ENCODE measurements at places on chromosomes 12 and 14.

DNA sequence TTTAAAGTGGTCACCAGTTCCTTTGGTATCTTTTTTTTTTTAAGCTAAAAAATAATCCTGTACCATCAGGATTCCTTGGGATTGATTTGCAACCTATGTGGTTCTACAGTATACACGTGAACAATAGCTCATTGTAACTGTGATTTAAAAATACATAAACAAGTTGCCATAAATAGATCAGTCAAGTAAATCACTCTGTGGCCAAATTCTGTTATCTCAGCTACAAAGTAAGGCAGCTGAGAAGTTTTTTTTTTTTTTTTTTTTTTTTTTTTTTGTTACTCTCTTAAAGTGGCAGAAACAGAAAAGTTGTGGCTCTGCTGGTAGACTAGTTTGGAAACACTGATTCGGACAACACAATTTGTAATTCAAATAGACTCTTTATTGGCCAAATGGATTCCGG lies 104.5 kb downstream of the PRICKLE1 start:
- no peak for DNase-seq

- DNase-seq: no peak
Observed at GRCh38 chr12:124696693-124697476, 129.5 kb upstream of the NCOR2 start.

GRCh38 chr12:15404485-15404884 lies 82.2 kb downstream of the PTPRO start:
- DNase-seq: peak; percentile 47

- peak; percentile 83 for DNase-seq
Observed at GRCh38 chr12:124938587-124938986, 24.1 kb upstream of the UBC start.

DNA sequence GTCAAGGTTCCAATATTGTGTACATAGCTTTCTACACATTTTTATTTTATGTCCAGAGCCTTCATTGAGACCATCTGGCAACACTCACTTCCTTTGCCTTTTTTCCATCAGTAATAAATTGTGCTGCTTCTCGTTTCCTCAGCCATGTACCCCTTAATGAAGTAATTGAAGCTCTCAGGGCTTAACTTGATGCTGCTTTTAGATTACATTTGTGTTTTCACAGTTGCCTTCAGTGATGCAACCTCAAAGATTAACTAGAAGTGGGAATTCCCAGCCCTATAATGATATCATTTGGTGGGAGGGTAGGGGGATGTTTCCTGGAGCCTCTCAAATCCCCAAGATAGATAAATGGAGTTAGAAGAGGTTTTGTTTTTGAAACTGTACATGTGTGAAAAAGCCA lies 80.2 kb upstream of the KRR1 start:
- no peak for DNase-seq

DNA sequence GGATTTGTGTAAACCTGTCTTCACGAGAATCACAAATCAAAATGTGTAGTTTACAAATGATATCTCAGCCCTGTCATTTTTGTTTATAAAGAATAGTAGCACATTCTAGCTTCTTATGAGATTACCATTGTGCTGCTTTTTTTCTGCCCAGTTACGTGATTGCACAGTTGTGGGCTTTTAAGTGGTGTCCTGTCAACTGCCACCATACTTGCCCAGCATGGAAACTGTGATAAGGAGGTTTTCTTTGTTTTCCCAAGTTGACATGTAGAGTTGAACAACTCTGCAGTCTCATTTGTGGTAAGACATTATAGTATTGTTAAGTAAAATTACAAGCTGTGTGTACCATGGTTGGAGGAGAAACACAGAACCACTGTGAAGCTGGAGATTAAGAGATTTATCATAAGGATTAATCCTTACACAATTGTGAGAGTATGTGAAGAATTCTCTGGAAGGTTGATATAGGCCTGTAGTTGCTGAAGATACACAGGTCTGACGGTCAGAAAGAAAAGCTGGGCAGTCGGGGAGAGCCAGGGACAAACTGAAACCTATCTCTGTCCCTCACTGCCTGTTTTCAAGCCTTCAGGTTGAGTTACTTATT lies 12.2 kb downstream of the CHURC1 start:
- DNase-seq: no peak

GRCh38 chr12:52266514-52266913 lies 7.9 kb upstream of the KRT86 start:
- no peak for DNase-seq

DNA sequence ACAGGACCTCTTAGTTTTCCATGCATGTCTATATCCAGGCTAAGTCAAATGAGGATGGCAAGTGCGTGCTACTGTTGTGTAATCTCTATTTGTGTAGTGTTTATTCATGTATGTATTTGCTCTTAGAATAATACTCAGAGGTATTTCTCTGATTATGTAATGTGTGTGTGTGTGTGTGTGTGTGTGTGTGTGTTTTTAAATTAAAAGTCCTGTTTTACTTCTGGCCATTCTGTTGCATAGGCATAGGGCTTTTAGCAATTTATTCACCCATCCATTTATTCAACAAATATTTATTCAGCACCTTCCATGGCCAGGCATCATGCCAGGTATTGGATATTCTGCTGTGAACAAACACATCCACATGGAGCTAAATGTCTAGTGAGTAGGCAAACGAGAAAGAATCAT lies 63.5 kb downstream of the PELI2 start:
- no peak for DNase-seq

DNA sequence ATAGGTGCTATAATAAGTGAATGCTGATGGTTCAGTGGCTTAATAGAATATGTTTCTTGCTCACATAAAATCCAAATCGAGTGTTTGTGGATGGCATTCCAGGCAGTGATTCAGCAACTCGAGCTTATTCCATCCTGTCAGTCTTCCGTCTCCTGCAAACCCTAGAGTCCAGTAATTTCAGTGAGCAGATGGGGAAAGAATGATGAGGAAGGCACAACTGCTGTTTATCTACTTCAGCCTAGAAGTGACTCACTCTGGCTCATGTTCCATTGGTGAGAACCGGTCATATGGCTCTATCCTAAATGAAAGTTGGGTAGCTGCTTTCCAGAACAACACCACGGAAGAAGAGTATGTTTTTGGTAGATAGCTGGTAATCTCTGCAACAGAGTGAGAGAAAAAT lies 421.8 kb upstream of the PDE3A start:
- peak; percentile 99 for DNase-seq

DNA sequence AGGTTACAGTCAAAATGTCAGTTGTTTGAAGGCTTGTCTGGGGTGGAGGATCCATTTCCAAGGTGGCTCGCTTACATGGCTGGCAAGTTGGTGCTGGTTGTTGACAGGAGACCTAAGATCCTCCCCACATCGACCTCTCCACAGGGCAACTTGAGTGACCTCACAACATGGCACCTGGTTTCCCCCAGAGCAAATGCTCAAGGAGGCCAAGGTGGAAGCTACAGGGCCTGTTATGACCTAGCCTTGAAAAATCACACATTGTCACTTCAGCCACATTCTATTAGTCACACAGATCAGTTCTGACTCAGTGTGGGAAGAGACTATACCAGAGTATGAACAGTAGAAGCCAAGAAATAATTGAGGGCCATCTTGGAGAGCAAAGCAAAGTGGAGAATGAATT lies 11.3 kb upstream of the GNG2 start:
- DNase-seq: peak; percentile 39

- no peak for DNase-seq
Observed at GRCh38 chr12:116465407-116465806, 93.8 kb upstream of the MAP1LC3B2 start.

DNA sequence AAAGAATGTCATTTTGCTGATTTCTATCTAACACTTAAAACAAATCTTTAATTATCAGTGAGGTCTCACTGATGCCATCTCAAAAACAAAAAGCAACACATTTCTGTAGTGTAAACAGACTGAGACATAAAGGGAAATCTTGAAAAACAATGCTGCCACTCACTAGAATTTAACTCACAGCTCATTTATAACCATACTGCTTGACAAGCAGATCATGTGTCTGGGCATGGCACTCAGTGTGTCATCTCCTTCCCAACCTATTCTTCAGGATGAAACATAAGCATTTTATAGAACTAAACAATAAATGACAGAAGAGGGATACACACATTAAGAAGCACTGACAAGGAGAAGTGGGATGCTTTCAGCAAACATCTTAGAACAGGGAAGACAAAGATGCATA lies 22.4 kb downstream of the ATF7 start:
- no peak for DNase-seq

GRCh38 chr14:81435391-81436295 lies 35.5 kb upstream of the STON2 start:
- peak; percentile 19 for DNase-seq

GRCh38 chr14:74649167-74649566 lies 37.1 kb upstream of the LTBP2 start:
- no peak for DNase-seq

- no peak for DNase-seq
Observed at GRCh38 chr12:92537290-92537960, 165.4 kb upstream of the PLEKHG7 start.

GRCh38 chr12:116525418-116526001 lies 33.7 kb upstream of the MAP1LC3B2 start:
- peak; percentile 95 for DNase-seq

DNA sequence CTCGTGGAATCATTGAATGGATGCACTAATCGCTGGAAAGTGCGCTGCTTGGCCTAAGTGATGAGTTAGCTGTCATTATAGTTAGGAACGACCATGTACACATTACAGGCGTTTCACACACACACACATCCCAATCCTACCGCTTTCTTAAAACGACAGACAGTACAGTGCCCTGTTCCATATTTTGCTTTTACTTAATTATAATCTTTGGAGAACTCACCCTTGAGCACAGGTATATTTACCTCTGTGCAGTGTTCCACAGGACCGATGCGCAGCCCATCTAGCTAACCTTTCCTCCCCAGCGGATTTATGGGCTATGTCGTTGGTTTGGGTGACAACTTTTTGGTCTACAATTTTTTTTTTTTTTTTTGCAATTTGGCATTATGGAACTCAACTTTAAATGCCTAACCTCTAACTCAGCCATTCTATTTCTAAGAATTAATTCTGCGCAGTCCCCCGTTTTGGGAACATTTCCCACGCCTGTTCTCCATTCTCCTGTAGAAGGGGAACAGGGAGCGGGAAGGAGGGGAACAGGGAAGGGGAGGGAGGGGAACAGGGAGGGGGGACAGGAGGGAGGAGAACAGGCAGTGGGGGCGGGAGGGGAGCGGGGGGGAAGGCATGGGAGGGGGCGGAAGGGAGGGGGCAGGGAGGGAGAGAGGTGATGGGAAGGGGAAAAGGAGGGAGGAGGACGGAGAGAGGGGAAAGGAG lies 663 bp upstream of the ULK1 start:
- no peak for DNase-seq

DNA sequence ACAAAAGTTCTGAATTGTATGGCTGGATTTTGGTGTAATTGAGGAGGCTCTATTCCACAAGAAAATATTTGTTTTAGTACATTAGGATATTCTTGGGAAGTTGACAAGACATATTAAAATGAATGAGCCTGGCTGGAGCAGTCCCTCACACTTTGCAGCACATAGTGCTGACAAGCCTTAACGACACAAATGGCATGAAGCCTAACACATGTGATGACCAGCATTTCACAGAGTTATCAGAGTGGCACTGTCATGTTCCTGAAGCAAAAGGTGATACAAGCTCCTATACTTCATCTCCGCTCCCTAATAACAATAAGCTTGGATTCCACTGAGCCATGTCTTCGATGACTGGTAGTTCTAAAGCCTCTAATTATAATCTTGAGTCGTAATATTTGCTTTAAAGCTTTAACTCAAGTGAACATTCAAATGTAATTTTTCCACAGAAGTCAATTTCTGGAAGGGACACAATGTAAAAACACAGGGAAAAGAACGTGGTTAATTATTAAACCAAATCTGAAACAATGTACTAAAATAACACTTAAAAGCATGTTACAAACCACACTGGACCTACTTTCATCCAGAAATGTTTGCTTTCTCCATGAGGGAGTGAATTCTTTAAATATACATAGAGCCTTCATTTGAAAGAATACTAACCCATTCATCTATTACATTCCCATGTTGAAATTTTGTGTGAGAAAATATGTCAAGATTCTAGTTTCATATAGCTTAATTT lies 49.6 kb downstream of the GRIP1 start:
- DNase-seq: no peak

- peak; percentile 51 for DNase-seq
Observed at GRCh38 chr14:59484639-59485175, 390 bp downstream of the JKAMP start.

All from EH (cell line).